ENCODE measurements at places on chromosomes 2 and 18.

- DNase-seq, result no peak
Measured at GRCh38 chr2:168075446-168075845, 171.9 kb downstream of the STK39 start.

GRCh38 chr2:211982162-211982561 lies 556.4 kb downstream of the ERBB4 start:
- peak; percentile 10 for DNase-seq

DNA sequence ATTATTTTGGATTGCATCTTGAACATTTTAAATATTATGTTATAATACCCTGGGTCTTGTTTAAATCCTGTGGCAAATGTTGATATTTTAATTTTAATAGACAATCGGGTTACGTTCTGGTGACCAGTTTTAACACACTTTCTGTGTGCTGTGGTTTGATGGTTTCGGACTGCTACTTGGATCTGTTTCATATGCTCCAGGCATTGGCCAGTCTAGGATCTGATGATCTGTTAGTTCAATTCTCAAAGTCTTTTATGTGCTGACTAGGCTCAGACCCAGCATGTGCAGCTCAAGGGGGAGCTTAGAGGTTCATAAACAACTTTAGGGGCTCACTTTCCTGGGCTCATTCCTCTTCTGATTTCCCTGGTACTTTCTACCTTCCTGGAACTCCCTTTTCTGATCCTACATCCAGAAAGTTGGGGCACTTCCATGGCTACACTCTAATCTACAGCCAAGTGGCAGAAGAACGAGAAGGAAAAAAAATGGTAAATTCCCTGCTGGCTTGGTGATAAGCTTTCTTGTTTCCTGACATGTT lies 5.0 kb upstream of the ZBTB14 start:
- DNase-seq, result no peak

GRCh38 chr2:177799531-177799930 lies 273.0 kb downstream of the PDE11A start:
- no peak for DNase-seq

- DNase-seq, result no peak
Measured at GRCh38 chr2:222710736-222711135, 39.3 kb downstream of the MOGAT1 start.

DNA sequence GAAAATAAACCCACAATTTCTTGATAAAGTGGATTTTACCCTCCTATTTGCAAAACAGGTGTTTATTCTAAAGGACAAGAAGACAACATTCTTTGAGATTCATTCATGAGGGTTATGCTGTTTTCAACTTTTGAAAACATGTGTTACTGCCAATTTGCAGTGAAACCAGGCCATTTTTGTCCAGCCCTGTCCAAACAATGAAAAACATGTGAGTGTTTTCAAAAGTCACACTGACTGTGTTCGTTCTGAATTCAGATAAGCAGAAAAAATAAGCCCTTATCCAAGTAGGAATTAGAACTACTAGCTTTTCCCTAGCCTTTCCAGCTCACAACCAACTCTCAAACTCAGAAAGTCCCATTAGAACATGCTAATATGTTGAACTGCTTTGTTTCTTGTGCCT lies 148.1 kb upstream of the PID1 start:
- DNase-seq, result no peak

DNA sequence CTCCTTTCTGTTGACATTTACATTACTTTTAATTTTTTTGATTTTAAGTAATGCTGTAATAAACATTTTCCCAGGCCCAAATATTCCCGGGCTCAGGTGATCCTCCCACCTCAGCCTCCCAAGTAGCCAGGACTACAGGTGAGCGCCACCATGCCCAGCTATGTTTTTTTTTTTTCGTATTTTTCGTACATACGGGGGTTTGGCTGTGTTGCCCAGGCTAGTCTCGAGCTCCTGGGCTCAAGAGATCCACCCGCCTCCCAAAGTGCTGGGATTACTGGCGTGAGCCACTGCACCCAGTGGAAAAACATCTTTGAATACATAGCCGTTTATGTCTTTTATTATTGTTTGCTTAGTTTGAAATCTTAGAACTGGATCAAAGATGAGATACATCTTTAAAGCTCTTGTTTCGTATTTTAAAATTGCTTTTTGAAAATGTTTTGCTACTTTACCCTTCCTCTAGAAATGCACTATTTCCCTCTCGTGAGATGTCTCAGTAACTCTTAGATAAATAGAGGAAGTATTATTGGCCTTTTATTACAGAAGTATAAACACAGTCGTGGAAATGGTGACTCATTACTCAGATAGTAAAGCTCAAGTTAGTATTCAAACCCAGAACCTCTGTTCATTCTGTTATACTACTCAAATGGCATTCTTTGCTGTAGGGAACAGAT lies 2.4 kb downstream of the SMCHD1 start:
- peak; percentile 81 for DNase-seq

- DNase-seq, result no peak
Measured at GRCh38 chr18:136433-136832, 21.9 kb upstream of the USP14 start.

- DNase-seq, result no peak
Measured at GRCh38 chr2:203880557-203881125, 13.1 kb downstream of the CTLA4 start.

- DNase-seq, result peak; percentile 60
Measured at GRCh38 chr2:164479460-164479859, 141.8 kb downstream of the GRB14 start.

GRCh38 chr2:128797937-128798336 lies 479.3 kb upstream of the HS6ST1 start:
- no peak for DNase-seq

DNA sequence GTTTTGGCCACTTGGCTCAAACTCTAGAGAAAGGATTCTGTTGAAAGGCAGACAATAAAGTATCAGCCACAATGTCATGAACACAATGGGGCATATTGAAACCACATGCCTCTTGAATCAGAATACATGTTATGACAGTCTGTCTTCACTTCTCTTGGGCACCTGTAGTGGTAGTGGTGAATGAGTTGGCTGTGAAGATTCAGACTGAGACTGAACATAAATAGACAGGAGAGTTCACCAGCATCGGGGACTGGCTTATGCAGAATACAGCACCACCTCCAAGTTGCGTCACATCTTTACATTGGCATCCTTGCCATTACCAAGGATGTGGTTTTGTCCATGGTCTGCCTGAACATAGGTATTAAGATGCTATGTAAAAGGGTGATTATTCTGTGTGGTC lies 336.8 kb downstream of the MYCN start:
- DNase-seq, result no peak
